Activated naive CD4-positive, alpha-beta T cell (primary cell): ENCODE measurements at places on chromosomes 6 and 20.
A peak's percentile ranks its signal among the peaks of the same experiment; 100 is the strongest.

DNA sequence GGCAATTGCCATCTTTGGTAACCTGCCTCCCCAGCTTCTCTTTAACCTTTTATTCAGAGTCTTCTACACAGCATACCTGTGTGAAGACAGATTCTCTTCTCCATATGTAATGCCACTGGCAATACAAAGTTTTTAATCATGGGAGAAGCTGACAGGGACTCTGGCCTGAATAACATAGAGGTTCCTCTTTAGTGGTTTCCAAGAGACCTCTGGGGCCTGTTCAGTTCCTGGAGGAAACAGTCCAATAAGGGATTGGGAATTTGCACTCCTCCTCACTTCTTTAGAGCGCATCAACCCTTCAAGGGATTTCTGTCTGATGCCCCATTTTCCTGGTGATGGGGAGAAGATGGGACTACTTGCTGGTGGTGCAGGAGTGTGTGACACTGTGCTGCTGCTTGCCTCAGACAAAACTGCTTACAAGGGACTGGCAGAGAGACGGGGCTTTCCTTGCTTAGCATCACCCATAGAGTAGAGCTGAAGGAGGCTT lies 1.4 kb downstream of the RIMS1 start:
- DNase-seq: no peak

- no peak for DNase-seq
These were observed 11.2 kb upstream of the PSMG4 start for GRCh38 chr6:3247255-3248146.

- DNase-seq: no peak
These were observed 17.8 kb downstream of the HIVEP2 start for GRCh38 chr6:142927271-142927580.

DNA sequence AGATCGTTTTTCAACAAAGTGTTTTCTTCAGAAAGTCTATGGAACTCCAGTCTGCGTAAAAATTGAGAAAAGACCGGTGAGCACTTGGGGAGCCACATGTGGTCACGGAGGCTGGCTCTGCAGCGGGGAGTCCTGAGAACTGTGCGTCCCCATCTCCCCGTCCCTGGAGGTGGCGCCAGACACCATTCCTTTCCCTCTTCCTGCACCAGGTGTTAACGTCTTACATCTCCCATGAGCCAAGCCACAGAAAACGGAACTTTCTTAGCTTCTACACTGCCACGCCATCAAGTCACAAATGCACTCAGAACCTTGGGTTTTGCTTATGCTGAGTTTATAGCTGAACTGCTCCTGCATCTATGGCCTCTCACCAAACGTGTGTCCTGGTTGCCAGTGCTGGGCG lies 62.6 kb downstream of the GINS1 start:
- peak; percentile 3 for DNase-seq

DNA sequence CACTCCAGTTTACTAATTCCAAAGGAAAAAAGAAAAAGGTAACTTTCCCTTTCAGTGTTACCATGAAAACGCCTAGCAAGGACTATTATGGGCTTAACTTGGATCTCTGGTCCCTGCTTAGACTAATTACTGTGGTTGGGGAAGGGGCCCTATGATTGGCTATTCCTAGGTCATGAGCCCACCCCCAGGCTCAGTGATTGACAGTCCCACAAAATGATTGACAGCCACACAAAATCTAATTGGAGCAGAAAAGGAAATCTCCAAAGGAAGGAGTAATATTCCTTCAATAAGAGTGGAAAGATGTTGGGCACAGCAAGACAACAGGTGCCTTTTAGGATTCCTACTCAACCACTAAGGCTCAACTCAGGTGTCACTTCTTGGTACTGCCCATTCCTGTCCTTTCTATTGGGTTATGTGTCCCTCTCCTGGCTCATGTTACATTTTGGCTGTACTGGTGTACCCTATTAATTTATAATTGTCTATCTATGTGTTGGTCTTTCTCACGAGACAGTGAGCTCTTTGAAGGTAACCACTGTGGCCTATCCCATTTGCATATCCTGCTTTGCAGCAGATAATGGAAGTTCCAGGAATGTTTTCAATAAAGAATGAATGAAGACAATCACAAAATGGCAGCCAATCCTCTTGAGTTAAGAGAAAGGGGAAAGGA lies 5.5 kb upstream of the UTRN start:
- no peak for DNase-seq

DNA sequence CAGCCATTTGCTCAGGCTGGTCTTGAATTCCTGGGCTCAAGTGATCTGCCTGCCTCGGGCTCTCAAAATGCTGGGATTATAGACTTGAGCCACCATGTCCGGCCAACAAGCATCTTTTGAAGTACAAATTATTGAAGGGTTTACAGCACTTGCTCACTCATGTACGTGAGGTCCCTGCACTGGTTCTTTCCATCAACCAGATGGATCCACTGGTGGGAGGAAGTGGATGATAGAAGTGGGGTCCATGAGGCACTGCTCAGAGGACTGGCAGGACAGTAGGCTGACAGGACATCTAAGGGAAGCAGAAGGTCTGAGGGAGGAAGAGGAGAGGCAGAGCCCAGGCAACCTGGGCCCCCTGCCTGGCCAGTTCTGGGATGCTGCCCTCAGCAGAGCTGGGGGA lies 109.2 kb upstream of the NXT1 start:
- no peak for DNase-seq

- DNase-seq: no peak
These were observed 76.8 kb downstream of the LINC00237 start for GRCh38 chr20:21029341-21029740.

DNA sequence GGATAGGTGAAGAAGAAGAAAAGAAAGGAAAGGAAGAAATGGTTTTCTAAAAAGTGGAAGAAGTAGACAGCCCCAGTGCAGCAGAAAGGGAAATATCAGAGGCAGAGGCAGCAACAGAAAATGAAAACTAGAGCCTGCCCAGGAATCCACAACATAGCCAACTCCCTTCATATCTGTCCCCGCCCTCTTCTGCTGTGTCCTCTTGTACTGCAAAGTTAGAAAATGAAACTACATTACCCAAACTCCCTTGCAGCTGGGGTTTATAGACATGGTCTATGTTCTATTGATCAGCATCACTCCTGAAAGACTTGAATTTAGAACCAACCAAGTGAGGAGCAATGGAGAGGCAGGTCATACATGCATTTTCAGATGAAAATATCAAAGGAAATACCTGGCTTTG lies 200.5 kb upstream of the PHACTR1 start:
- no peak for DNase-seq

GRCh38 chr6:135189344-135189743 lies 8.2 kb downstream of the MYB start:
- no peak for DNase-seq

GRCh38 chr20:24492031-24492607 lies 22.7 kb downstream of the SYNDIG1 start:
- no peak for DNase-seq

GRCh38 chr20:34915749-34916455 lies 39.5 kb downstream of the ACSS2 start:
- DNase-seq: no peak

- DNase-seq: no peak
These were observed 238.9 kb downstream of the MAFB start for GRCh38 chr20:40449974-40450616.

GRCh38 chr6:112485827-112486212 lies 138.7 kb downstream of the RFPL4B start:
- no peak for DNase-seq

GRCh38 chr20:20446425-20447015 lies 78.6 kb downstream of the INSM1 start:
- no peak for DNase-seq

DNA sequence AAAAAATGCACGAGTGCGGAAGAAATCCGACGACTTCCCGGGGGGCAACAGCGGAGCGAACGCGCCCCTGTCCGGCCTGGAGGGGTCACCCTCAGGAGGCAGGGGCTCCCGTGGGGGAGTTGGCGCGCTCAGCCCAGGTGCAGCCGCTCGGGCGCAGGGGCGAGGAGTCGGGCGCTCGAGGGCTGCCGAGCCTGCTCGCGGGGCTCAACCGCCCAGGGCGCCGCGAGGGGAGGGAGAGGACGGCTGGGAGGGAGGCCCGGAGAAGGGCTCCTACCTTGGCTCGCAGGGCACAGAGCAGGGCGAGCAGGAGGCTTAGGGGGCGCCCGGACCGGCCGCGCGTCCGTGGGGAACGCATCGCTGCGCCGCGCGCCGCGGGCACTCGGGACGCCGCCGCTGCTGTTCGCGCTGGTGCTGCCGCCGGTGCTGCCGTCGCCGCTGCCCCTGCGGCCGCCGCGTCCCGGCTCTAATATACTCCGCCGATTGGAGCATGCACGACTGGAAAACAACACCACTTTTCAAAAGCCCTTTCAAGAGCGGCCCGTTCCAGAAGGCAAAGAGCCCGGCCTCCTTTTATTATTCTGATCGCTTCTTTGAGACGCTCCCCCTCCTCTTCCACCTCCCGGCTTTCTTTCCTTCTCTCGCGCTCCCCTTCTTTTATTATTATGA lies 490 bp downstream of the JAG1 start:
- no peak for DNase-seq

GRCh38 chr20:41499064-41499463 lies 119.1 kb downstream of the CHD6 start:
- DNase-seq: no peak

GRCh38 chr6:105469946-105470345 lies 67.1 kb upstream of the PREP start:
- no peak for DNase-seq

GRCh38 chr20:57408131-57408530 lies 16.9 kb downstream of the RBM38 start:
- DNase-seq: no peak

GRCh38 chr20:21208999-21209398 lies 83.1 kb downstream of the KIZ start:
- DNase-seq: no peak

GRCh38 chr6:32912951-32913350 lies 27.9 kb downstream of the HLA-DMB start:
- no peak for DNase-seq

GRCh38 chr20:62961799-62962198 lies 9.3 kb downstream of the SLC17A9 start:
- DNase-seq: no peak

GRCh38 chr20:62386383-62387218 lies at the start of gene RPS21:
Gene RPS21, plus strand, starts transcription at chr20:62387103. Its CDS starts 236 bp downstream, at chr20:62387339.
- DNase-seq: peak; percentile 72

- DNase-seq: no peak
These were observed 362.4 kb downstream of the UTRN start for GRCh38 chr6:144647406-144647964.

GRCh38 chr6:154462425-154462824 lies 48.1 kb downstream of the CNKSR3 start:
- no peak for DNase-seq
